ENCODE measurements at places on chromosomes 4 and X.

GRCh38 chr4:2512396-2513135 is 23.9 kb upstream of the FAM193A start:
- no peak for DNase-seq

DNA sequence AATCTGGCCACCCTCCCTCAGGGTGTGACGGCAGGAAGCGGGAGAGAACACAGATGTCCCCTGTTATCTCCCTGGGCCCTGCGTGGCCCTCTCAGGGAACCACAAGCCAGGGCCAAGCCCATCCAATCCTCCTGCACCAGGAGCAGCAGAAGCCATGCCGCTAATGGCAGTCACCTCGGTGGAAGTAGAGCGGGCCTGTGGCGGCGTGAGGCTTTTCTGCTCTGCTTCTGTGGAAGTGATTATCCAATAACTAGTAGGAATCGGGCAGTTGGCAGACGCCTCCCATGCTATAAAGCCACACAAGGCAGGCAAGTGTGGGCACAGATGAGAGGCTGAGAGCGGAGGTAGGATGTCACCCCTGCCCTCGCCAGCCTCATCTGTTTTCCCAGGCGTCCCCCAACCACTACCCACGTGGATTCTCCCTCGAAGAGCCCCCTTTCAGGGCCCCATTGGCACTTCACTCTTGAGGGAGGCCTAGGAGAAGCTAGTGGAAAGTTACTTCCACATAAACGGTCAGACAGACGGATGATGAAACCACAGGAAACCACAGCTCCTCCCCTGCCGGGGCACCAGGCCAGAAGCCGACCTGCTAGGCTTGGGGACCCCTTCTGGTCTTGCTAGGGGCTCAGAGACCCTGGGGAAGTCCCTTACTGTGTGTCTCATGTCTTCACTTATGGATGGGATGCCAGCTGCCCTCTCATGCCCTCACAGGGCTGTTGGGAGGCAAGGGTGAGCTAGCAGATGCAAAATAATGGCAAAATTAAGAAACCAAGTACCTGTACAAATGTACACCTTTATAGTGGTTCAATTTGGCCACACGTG is 18.8 kb upstream of the TMSB4X start:
- DNase-seq, result peak; percentile 66

GRCh38 chr4:8171984-8172924 is 13.6 kb upstream of the ABLIM2 start:
- DNase-seq, result no peak

- DNase-seq, result peak; percentile 83
Measured at GRCh38 chr4:146023334-146023967, 84.8 kb upstream of the ZNF827 start.

DNA sequence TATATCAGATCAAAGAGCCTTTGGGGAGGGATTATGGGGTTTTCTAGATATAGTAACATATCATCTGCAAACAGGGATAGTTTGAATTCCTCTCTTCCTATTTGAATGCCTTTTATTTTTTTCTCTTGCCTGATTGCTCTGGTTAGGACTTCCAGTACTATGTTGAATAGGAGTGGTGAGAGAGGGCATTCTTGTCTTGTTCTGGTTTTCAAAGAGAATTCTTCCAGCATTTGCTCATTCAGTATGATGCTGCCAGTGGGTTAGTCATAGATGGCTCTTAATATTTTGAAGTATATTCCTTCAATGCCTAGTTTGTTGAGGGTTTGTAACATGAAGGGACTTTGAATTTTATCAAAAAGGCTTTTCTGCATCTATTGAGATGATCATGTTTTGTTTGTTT is 25.6 kb upstream of the ABCB7 start:
- no peak for DNase-seq

GRCh38 chr4:117847849-117848248 is 186.4 kb upstream of the NDST3 start:
- no peak for DNase-seq

DNA sequence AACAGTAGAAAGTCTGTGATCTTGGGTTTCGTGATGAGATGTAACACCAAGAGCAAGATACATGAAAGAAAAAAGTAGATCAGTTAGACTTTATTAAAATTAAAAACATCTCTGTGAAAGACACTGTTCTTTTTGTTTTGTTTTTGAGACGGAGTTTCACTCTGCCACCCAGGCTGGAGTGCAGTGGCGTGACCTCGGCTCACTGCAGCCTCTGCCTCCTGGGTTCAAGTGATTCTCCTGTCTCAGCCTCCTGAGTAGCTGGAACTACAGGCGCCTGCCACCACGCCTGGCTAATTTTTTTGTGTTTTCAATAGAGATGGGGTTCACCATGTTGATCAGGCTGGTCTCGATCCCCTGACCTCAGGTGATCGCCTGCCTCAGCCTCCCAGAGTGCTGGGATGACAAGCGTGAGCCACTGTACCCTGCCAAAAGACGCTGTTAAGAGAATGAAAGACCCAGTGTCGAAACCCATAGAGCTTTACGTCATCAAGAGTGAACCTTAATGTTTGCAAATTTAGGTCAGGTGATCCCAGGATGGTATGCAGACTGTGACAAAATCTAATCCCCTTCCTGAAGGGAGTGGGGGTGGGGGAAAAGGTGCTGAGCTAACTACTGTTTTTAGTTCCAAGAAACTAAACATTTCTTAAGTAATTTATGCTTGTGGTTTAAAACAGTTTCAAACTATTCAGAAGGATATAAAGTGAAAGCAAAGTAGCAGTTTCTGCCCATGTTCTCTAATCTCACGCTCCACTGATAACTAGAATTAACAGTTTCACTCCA is 8.0 kb downstream of the OFD1 start:
- DNase-seq, result peak; percentile 79
